ENCODE measurements at places on chromosomes 13 and 19.

GRCh38 chr19:18421371-18421959 lies 2.3 kb downstream of the SSBP4 start:
- DNase-seq = no peak

DNA sequence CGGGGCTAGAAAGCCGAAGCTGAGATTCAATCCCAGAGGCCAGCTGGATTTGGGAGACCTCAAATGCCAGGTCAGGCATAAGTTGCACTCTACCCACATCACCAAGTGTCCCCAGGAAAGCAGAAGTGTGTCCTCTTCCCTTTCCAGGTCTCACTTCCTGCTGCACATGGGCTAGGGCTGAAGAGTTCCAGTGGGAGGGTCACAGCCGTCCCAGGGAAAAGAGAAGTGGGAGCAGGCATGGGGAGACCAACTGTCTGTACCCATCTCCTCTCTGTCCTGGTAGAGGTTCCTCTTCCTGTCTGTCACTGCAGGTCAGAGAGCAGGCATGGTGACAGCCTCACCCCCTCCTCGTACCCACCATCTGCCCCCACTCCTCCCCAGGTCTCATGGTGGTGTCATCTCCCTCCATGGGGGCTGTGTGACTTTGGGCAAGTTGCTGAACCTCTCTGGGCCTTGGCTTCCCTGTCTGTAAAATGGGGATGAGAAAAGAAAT lies 14.8 kb downstream of the AXL start:
- DNase-seq = no peak

DNA sequence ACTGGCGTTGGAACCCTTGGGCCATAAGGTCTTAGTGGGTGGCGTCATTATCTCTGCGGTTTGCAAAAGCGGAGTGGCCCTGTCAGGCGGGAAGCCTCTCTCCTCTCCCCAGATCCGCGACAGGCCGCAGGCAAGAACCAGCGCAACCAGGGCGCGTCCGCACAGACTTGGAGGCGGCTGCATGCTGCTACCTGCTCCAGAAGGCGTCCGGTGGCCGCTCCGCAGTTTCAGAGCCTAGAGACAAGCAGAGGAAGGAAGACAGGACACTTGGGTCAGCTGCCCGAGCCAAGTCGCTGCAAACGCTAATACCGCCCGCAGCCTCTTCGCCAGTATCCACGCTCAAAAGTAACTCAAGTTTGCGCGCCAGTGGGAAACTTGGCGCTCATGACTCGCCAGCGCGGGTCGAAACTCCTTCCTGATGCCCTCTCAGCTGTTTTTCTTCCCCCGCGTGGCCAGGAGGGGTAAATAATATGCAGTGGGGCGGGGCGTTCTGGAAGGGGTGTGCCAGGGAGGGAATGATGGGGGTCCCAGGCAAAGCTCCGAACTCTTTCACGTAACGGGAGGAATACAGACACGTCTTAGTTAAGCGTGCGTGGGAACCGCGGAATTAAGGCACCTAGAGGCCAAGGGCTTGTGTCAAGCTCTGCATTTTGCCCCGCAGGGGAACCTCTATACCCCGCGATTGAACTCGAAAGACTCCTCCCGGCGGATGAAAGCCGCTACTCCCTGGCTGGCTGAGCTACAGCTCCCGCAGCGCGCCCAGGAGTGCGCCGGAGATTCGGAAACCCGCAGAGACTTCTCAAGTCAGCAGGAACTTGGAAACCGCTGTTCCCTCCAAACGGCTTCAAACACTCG lies at the start of gene EDNRB:
Gene EDNRB (minus strand): TSS at position 441 of the 855 bp plus-strand sequence. CDS start 258 bp downstream, at position 183.
- DNase-seq = peak; percentile 24

- peak; percentile 21 for DNase-seq
Observed at GRCh38 chr13:100484702-100485101, 103.9 kb downstream of the GGACT start.

DNA sequence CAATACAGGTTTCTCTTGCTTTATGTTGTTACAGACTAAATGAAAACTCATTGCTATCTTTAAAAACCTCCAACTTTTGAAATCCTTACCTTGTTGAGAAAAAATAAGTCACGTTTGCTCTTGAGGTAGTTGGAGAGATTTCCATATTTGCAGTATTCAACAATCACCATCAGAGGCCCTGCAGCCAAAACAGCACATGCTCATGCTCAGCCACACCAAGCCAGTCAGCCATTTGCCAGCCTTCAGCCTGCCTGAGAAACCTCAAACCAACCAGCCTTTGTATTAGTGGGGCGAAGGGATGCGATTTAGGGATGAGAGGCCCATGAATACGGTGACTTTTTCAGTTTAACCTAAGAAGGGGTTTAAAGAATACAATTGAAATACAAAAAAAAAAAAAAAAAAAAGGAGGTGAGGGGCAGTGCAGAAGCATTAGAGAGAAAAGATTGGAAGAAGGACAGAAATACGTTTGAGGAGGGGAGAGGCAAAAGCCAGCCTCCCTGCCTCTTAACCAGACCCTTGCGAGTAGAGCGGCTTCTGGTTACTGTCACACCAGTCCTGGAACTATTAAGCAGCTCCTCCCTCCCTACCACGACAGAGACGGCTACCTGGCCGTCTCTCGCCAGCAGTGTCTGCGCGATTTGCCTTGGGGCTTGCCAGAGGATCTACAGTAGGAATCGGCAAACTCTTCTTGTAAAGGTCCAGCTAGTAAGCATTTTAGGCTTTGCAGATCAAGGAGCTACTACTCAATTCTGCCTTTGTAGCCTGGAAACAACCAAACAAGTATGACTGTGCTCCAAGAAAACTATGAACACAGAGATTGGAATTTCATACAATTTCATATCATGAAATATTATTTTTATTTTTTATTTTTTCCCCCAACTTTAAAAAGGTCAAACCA lies 167.3 kb downstream of the FLT1 start:
- DNase-seq = no peak

DNA sequence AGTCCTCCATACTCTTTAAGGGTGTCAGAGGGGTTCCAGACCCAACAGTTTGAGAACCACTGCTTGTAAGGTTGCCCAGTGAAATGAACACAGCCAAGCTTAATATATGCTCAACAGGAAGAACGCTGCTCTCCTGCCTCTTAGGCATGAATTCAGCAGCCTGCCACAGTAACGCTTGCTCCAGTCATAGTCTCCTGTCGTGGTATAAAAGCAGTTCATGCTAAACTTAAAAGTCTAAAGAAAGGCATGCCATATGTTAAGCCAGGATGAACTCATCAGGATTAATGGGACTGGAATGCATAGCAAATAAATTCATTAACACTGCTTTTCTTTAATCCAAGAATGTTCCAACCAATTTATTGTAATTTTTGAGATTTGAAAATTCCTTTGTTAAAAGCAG lies 38.7 kb downstream of the SLC7A1 start:
- DNase-seq = no peak

DNA sequence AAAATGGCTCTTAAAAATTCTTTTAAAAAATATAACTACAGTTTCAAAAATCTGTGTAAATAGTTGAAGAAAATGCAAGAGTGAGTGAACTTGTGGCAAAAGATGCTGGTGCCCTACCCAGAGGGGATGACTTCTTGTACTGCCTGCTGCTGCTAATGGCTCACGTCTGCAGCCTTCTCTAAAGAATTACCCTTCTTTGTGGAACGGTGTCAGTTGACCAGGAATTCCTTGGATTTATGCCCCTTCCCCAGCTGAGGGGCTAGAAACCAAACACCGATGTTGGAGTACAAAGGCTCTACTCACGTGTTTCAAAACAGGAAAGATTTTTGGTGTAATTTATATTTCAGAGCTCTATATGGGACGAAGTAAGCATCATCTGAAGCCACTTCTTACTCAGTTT lies 1582.8 kb downstream of the OLFM4 start:
- no peak for DNase-seq

DNA sequence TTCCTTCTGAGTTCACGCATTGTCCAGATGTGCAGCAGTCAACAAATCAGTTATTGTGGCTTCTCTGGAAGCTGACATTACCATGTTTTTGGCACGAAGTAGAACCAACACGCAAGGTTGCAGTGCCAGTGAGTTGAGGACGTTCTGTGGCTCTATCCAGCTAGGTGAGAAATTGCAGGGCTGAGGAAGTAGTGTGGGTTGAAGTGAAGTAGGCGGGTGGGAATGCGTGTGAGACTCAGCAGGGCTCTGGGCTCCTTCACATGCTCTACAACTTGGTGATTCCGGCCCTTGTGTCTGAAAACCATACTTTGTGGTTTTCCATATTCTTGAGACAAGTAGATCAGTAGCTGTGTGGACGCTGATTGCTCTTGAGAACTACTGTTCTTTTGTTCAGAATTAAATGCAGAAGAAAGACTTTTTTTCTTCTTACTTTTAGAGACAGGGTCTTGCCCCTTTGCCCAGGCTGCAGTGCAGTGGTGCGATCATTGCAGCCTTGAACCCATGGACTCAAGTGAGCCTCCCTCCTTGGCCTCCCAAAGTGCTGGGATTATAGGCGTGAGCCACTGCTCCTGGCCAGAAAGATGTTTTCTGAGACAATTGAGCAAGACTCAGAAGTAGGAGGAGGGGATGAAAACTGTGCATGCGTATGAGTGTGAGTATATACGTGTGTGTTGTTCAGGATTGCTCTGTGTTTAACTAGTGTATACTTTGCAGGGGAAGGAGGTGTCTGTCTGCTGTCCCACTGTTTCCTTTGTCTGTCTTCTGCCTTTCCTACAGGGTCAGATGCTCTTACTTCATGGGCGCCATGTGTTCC lies 46.2 kb downstream of the GATAD2A start:
- no peak for DNase-seq

DNA sequence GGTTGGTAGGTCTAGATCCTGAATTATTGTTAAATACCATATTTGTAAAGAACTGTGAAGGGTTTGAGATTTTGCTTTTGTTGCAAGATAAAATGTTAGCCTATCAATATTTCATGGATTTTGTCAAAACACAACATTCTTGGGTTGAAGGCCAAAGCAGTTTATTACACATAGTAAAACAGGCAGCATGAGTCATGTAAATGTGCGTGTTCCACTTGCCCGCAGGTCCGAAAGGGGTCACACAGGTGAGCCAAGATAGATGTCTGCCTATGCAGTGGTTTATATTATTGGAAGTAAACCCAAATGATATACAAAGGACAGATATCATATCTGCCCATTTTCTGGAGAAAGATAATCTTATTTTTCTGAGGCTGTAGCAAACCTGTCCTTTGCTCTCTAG lies 1654.4 kb upstream of the SPRY2 start:
- DNase-seq = no peak

- peak; percentile 6 for DNase-seq
Observed at GRCh38 chr13:23715092-23715761, 145.0 kb downstream of the TNFRSF19 start.

DNA sequence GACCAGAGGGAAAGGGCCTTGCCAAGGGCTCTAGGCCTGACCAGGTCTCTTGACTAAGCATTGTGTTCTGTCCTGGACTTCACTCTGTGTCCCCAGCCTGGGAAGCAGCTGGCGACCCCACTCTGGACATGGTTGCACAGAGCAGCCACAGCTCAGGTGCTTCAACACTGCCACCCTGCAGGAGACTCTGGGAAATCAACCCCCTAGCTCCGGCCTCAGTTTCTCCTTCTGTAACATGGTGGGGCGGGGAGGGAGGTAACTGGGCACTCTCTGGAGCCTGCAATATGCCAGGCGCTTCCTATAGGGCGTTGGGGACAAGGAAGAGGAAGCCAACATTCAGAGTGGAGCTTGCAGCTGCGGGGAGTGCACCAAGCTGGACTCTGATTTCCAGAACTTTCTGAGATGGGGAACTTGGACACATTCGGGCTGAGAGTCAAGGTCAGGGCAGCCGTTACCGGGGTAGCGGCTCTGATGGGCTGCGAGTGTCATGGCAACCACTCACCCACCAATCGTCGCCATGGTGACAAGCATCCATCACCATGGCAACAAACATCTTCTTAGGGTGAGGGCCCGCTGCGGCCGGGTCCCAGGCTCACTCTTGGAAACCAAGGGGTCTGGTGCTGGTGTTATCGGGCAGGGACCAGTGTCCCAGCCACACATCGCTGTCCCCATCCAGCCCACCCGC lies 12.8 kb downstream of the F2RL3 start:
- DNase-seq = no peak

- DNase-seq = no peak
Observed at GRCh38 chr19:34282611-34283519, 28.5 kb downstream of the GARRE1 start.

DNA sequence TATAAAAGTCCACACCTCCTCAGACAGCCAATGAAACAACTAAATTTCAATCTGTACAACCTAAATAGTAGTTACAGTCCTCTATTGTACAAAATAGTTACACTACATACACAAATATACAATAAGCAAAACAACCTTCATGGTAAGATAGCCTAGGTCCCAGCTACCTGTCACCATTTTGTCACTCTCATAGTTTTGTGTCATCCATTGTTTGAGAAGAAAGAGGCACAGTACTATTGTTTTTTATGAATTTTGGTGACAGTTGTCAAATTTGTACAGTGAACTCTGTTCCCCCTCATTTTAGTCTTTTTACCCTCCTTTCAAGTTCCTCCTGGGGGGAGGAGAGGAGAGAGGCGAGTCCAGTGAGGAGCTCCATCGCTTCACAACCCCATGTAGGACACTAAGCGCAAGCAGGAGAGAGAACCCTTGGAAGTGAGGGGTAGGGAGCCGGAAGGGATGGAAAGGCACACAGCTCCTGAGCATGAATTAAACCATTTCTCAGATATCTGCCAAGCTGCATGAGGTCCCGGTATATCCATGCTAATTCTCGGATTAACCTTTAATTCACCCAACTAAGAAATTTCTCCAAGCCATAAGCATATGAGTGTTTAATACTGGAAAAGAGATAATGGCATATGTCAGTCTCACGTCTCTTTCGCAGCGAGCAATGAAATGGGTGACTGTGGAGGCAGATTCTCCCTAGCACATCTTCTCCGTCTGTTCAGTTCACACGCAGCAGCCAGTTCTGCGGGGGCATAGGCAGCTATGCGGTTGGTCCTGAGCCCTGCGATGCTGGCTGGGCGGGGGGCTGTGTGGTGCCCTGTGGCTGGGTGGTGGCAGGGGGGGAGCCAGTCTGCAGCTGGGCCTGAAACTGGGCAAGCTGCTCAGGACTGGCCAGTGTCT lies 60.5 kb downstream of the SERP2 start:
- DNase-seq = no peak

- no peak for DNase-seq
Observed at GRCh38 chr19:14028901-14029300, 953 bp downstream of the RLN3 start.

GRCh38 chr13:64305246-64305645 lies 2889.6 kb upstream of the PCDH20 start:
- no peak for DNase-seq

GRCh38 chr13:39485314-39485700 lies 117.7 kb downstream of the LHFPL6 start:
- no peak for DNase-seq

- no peak for DNase-seq
Observed at GRCh38 chr13:36382030-36382429, 35.8 kb upstream of the SPART start.

- DNase-seq = no peak
Observed at GRCh38 chr13:46720189-46720588, 76.8 kb downstream of the ESD start.

DNA sequence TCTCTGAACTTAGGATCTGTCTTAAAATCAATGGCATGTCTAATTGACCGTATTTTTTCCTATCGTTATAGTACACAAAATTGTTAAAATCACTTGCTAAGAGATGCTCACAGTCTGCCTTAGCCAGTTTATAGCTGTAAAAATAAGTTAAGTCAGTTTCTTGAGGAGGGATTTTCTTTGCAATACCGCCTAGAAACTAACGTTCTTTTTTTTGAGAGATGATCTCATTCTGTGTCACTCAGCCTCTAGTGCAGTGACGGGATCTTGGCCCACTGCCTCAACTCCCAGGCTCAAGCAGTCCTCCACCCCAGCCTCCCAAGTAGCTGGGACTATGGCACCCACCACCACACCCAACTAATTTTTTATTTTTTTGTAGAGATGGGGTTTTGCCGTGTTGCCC lies 4.4 kb downstream of the CKAP2 start:
- no peak for DNase-seq

Measured in NCI-H146 (cell line).